ENCODE measurements at places on chromosomes 7 and 10.
A peak's percentile ranks its signal among the peaks of the same experiment; 100 is the strongest.

DNA sequence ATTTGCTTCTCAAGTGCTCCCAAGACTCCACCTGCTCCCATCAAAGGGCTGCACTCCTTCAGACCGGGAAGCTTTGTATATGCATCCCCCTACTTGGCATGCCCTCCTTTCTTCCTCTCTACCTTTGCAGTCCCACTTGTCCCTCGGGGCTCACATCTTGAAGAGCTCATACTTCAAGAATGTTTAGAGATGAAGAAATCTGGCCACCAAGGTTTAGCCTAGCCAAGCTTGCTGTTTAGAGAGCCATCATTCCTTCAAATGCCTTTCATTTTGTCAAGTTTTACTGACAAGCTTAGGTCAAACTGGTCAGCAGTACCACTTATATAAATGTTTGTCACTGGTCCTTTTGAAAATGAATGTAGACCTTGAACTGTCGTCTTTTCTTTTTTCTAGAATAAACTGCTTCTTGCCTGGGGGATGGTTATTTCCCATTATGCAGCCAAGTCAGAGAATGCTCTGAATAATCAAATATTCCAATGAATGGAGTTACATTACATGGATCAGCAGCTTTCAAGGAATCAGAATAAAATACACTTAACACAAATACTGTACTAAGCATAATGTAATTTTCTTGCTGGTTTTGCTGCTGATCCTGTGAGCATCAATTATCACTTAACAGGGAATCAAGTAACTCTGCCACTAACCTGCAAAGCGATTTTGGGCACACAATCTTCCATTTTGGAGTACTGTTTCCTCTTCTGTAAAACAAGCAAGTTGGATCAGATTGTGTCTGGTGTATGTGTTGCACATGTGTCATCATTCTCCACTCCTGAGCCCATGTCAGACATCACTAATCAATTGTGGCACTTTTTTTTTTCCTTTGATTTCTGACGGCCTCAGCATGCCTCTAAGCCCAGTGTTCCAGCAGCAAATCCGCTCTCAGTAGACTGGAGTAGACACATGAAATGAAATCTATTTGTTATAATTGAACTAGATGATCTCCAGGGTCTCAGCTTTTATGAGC is 357.9 kb downstream of the PTEN start:
- no peak for DNase-seq

GRCh38 chr10:78184851-78185692 is 151.4 kb downstream of the RPS24 start:
- no peak for DNase-seq

DNA sequence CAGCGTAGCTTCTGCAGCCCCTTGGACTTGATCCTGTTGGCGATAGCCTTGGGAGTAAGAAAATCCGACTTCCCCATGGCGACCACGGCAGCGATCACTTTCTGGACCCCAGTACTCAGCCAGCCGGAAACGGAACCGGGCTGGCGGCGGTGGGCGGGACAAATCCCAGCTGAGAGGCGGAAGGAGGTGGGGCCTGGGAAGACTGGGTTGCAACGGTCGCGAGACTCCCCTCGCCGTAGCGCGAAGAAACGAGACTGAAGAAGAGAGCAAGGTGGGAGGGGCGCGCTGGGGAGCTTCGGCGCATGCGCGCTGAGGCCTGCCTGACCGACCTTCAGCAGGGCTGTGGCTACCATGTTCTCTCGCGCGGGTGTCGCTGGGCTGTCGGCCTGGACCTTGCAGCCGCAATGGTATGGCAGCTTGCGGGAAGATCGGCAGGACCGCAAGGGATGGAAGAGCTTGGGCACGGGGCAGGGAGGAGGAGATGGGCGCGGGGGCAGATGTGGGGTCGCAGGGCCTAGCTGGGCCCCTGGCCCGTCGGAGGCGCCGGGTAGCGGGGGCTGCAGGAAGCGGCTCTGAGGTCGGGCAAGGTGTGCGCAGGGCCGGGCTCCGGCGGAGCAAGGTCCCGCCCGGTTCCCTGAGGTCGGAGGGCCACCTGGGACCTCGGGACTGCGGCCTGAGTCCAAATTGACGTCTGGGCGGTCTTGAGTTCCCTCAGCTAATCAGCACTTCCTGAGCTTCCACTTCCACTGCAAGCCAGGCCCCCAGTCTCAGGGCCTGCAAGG is at the start of the genes ATP5F1C and KIN:
TSS of gene ATP5F1C (plus strand) at position 321 of the 782 bp plus-strand sequence. CDS start at position 352, 31 bp downstream.
TSS of gene KIN (minus strand) at position 137 of the 782 bp plus-strand sequence. CDS start at position 77, 60 bp downstream.
- DNase-seq = peak; percentile 96

DNA sequence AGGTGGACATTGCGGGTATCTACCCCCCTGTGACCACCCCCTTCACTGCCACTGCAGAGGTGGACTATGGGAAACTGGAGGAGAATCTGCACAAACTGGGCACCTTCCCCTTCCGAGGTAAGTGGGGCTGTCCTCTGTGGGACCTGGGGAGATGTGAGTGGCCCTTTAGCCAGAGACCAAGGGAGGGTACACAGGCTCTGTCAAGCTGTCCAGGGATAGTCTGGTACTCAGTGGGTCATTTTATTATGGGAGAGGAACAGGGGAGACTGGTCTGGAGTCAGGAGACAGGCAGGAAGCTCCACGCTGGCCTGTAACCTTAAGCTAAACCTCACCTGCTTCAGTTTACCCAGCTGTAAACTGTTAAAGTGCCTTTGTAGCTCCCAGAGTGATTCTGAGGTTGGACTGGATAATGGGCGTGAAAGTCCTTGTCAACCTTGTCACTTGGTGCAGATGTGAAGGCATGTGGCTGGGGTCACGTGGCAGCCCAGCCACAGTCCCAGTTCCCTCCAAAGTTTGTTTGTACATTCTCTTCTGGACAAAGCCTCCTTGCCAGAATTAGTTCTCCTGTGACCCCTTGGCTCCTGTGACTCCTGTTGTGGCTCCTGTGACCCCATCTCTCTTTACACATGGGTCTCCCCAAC is 729 bp downstream of the HOGA1 start:
- no peak for DNase-seq

DNA sequence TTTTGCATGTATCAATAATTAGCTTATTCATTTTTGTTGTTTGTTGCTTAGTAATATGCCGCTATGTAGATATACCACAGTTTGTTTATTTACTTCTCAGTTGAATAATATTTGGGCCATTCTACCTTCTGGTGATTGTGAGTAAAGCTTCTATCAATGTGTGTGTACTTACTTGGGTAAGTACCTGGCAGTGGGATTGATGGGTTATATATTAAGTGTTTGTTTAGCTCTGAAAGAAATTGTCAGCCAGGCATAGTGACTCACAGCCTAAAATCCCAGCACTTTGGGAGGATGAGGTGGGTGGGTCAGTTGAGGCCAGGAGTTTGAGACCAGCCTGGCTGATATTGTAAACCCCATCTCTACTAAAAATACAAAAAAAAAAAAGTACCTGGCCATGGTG is 975.7 kb upstream of the MBL2 start:
- DNase-seq = no peak

DNA sequence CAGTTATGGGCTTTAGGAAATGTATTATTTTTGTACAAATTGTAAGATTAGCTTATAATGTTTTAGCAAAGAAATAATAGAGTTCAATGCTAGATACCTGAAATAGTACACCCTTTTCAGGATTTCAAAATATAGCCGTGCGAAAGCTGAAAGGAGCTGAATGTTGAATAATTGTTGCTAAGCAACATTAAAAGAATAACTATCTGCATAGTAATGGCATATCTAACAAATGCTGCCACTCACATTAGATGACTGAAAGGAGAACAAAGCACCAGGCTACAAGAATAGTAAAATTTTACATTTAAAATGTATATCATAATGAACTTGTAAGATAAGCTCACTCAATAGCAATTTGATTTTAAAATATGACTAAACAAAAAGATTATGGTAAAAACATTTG is 82.5 kb downstream of the SDHAF3 start:
- DNase-seq = no peak

- DNase-seq = no peak
These were observed 88.9 kb upstream of the ODAD2 start for GRCh38 chr10:28087661-28088351.

DNA sequence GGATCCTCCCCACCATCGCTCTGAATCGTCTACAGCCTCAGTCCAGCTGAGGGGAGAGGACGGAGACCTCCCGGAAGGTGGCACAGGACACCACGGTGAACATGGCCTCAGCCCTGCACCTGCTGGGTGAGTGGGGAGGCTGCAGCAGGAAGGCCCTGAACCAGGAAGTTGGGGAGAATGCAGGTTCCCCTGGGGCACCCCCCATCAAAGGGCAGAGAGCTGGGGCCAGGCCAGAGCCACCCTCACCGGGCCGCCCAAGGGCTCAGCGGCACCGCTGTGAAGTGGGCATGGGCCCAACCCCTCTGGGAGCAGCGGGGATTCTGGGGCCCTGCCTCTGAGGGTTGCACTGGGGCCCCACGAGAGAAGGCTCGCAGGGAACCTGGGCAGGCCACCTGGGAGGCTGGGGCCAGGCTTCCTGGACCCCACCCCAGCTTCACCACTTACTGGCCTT is 98.7 kb downstream of the MICALL2 start:
- no peak for DNase-seq

DNA sequence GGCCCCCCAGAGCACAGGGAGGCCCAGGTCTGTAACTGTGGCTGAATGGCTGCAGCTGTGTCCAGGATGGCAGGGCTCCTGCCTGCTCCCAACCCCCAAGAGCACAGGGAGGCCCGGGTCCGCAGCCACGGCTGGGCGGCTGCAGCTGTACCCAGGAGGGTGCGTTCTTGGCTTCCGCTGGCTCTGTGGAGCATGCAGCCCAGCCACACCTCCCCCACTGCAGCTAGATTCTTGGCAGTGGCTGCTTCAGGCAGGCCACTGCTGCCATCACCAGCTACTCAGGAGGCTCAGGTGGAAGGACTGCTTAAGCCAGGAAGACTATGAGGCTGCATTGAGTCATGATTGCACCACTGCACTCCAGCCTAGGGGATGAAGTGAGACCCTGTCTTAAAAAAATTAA is 27.9 kb downstream of the C7orf25 start:
- DNase-seq = no peak

DNA sequence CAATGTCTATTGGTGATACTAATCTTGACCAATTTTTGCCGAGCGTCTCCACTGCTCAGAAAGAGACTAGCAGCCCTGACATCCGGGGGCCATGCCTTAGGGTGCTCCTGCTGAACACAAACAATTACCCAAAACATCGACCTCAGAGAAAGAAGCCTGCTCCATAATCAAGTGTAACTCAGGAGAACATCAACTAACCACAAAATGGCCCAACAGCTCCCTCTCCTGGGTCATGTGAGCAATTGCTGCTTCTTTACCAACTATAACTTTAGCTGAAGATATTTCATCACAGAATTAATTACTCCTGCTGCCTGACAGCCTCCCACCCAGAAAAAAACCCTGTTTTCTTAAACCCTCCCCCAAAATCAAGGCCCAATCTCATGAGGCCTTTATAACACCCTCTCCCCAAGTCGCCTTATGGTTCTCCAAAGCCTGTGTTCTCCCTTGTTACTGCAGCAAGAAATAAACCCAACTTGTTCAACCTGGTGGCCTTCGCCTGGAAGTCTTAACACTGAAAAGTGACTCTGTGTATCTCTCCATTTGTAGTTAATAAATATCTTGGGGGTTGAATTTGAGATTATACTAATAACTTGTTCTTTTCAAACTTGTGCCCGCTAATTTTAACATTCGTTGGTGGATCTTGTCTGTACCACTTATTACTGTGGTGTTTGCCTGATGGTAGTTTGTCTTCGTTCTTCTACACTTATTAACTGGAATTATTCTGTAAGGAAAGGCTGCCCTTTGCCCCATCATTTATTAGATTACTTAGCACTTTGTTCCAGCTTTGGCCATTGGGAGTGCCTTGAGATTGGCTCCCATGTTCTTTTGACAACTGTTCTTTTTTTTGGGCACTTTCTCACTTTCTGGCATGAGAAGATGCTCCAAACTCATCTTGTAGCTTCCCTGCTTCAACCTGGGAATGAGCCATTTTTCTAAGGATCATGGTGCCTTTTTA is 21.2 kb upstream of the RAMP3 start:
- peak; percentile 87 for DNase-seq

DNA sequence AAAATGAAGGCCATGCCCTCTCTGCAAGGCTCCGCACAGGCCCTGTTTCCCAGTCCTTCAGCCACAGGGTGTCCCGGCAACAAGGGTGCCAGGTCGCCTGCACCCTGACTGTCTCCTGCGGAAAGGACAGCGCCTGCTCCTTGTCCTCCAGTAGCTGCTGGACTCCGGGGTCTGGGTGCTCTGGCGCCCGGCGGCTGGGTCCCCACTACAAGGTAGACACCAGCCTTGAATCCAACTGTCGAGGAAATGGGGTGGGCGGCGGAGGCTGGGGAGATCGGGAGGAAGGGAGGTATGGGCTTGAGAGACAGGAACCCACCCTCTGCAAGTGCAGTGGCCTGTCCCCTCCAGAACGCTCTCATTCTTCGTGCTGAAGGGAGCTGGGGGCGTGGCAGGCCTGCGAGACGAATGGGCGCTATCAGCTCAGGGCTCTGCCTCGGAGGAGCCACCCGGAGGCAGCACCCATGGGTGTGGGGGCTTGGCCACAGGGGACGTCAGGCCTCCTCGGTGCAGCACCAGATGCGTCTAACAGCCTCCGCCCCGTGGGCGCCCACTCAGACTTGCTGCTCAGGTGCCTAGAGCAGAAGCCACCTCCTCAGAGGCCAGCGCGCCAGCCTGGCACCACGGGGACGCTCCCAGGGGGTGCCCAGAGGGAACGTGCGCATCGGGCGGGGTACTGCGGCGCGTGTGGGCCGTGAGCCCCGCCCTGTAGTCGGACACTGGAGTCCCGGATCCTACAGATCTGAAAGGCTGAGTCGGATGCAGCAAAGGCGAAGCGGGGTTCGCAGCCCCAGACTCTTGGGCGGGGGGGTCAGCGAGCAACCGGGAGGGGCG is 15.6 kb downstream of the ADAM8 start:
- DNase-seq = peak; percentile 69

- DNase-seq = no peak
These were observed 127.7 kb downstream of the DNAH11 start for GRCh38 chr7:21670496-21670895.

DNA sequence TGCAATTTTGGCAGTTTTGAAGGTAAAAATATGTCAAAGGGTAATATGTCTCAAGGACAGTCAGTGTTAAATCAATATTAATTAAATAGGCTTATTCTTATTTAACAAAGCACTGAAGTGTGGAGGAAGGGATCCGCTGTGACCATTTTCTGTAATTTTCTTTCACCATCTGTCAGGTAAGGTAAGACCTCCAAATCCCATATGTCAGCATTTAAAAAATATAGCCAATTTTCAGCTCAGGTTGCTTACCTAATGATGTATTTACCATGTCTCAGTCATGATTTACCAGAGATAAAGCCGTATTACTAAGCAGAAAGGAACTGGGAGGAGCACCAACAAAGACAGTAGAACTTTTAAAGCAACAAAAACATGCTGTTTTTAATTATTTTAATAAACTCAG is 683.9 kb downstream of the CCSER2 start:
- no peak for DNase-seq

GRCh38 chr10:73843261-73843660 is 31.1 kb downstream of the CAMK2G start:
- DNase-seq = no peak

GRCh38 chr10:43254881-43255633 is 11.8 kb downstream of the RASGEF1A start:
- no peak for DNase-seq

DNA sequence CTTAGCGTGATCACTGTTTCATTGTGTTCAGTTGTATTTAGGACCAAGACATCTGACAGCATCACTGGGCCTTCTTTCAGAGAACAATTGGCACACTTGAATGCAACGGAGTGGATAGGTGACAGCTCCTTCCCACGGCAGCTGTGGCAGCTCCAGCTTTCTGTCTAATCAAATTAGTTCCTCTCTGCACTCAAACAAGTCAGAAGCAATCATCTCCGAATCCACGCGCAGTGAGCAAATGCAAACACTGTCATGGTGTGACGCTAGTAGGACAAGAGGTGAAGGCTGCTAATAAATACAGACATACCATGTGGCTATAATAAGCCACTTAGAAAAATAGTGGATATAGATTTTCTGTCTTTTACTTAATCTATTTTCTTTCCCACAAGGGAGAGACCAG is 542.4 kb downstream of the ACTR3B start:
- no peak for DNase-seq

GRCh38 chr7:26397796-26398426 is 106.2 kb downstream of the SNX10 start:
- DNase-seq = peak; percentile 73

Data from HuH-7 (cell line).